ENCODE measurements at places on chromosomes 7 and 10.

DNA sequence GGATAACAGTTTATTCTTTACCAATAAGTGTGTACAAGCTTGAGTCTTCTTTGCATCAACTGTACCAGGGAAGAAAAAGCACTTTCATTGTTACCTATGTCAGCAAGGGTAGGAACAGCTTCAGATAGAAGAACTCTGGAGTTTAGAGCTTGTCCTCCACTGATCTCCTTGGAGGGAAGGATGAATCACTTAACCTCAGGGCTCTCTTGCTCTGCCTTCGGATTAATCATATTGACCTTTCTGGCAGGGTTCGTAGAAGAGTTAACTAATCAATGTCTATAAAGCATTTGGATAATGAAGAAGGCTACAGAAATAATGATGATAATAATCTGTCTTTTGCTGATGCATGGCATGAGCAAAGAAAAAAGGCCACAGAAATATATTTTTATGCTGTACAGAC, 339.5 kb upstream of the TPK1 start:
- DNase-seq, result no peak

DNA sequence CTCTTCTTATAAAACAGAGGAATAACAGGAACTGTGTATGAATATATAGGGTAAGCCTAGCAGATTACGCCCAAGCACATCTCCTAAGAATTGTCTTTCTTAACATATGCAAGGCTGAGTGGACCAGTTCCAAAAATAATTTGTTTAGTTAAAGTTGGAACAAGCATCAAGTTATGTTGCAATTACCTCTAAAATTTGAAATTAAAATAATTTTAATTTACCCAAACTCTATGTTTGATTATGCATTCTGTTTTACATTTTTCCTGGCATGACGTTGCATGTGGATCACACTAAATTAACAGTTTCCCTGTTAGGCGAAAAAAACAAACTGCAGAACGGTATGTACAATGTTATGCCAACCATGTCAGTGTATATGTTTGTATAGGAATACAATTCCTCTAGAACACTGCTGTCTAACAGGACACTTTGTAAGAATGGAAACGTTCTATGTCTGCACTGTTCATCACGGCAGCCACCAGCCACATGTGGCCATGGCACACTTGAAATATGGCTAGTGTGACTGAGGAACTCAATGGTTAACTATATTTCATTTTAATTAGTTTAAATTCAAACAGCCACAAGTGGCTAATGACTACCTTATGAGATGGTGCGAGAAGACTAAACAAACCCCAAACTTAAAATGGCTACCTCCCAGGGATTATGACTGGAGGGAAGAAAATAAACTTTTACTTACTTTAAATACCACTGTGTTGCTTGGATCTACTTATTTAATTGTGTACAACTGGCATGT, 281.1 kb upstream of the KLF14 start:
- no peak for DNase-seq

- no peak for DNase-seq
These were observed 283.4 kb downstream of the TFEC start for GRCh38 chr7:115747174-115747573.

- DNase-seq, result no peak
These were observed 41.4 kb downstream of the AFAP1L2 start for GRCh38 chr10:114362826-114363355.

DNA sequence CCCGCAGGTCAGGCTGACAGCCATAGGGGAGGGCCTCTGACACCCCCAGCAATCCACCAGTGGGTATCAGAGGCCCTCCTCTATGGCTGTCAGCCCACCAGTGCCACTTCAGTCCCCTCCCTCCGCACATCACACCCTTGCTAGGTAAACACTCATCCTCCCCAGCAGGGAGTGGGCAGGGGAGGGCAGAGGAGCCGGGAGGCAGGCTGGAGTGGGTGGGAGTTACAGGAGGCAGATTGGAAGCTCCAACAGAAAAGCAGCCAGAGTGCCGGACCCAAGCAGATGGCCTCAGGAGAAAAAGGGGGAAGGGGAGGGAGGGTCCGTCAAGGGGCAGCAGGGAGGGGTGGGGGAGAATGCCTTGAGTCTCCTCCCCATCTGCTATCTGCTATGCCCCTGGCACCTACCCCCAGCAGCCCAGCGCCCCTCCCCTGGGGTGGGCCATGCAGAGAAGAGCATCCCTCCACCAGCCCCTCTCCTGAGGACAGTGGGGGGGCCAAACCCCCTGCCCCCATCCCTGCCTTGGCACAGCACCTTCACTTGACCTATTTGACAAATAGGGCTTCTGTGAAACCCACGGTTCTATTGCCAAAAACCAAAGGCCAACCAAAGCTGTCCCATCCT, 2.4 kb downstream of the RASGEF1A start:
- DNase-seq, result no peak

DNA sequence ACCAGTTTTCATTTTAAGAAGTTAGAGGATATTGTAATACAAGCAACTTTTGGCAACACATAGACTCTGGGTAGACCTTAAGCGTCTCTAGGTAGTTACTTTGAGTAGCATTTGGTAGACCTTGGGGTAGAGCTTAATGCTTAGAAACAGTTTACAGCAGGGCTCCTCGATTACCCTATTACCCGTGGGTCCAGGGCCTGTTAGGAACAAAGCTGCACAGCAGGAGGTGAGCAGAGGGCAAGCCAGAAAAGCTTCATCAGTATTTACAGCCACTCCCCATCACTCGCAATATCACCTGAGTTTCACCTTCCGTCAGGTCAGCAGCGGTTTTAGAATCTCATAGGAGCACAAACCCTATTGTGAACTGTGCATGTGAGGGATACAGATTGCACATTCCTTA, 173.5 kb downstream of the TSPAN12 start:
- no peak for DNase-seq

- no peak for DNase-seq
These were observed 41.4 kb downstream of the ZMYND11 start for GRCh38 chr10:176677-177076.
